ENCODE measurements at places on chromosomes 11 and 22. TPM values are rescaled to one million over a fixed set of nuclear protein-coding genes. Genes with fewer than 3 reads are reported as not detected.

PHOX2A gene
- not detected for total RNA-seq

GRCh38 chr11:118174006-118174567 is 2.4 kb downstream of the SCN2B start:
- DNase-seq, result no peak
- H3K27me3 ChIP-seq, result no peaks in the 10 kb centered on the region
- H3K4me1 ChIP-seq, result peaks cover 12% of the 10 kb centered on the region
- no peaks in the 10 kb centered on the region for H3K36me3 ChIP-seq
- H3K4me3 ChIP-seq, result no peak overlapping the region

KRTAP5-2 gene
- not detected for total RNA-seq

OR8D4 gene
- not detected for total RNA-seq

CPT1B gene
- 137 TPM for total RNA-seq

DNA sequence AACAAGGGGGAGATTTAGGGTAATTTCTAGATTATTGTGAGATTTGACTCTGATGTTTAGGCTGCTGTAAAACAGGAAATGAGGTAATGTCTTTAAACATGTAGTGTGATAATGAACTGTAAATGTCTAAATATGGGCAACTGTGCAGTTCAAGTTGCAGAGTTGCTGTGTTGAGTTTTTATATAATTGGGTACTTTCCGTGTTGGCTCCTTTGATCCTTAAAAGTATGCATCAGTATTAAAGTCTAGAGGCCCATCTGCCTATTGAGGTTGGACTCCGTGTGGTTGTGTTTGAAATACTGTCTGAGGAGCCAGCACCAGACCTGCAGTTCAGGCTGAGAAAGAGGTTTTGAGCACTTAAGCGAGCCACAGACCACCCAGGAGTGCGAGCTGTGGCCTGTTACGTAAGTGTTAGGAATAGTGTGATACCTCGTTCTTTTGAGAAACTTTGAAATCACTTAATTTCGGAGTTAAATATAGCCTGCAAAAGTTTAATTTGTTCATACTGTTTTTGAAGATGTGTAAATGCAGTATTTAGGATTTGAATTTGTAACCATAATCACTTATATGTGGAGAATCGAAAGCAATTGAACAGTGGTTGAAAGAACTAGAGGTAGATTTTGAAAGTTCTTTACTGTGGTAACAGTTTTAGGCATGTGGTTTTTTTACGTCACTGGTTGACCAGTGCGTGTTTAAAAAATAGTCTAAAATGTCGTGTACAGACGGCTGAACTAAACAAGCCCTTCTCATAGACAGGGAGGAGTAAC is 9.0 kb downstream of the FAM118A start:
- peak overlapping the region; percentile 79 for H3K27ac ChIP-seq
- H3K4me1 ChIP-seq, result peaks cover 47% of the 10 kb centered on the region
- H3K36me3 ChIP-seq, result no peaks in the 10 kb centered on the region

- no peak overlapping the region for H3K27ac ChIP-seq
- H3K27me3 ChIP-seq, result no peaks in the 10 kb centered on the region
- no peak for DNase-seq
- peak overlapping the region; percentile 70 for H3K4me3 ChIP-seq
- peaks cover 13% of the 10 kb centered on the region for H3K4me1 ChIP-seq
These were observed 418 bp upstream of the ADAMTS15 start for GRCh38 chr11:130448039-130448415.

GRCh38 chr11:15819679-15820286 is 536.6 kb downstream of the SOX6 start:
- no peak overlapping the region for H3K27ac ChIP-seq
- no peaks in the 10 kb centered on the region for H3K27me3 ChIP-seq
- H3K4me1 ChIP-seq, result peaks cover 21% of the 10 kb centered on the region
- no peak overlapping the region for H3K4me3 ChIP-seq
- peak; percentile 66 for DNase-seq

SERPING1 gene
- total RNA-seq, result 72.6 TPM

- no peak for DNase-seq
- H3K4me3 ChIP-seq, result peak overlapping the region; percentile 46
- H3K27me3 ChIP-seq, result no peaks in the 10 kb centered on the region
These were observed 84.6 kb downstream of the C22orf31 start for GRCh38 chr22:28977060-28977459.

RAG2 gene
- not detected for total RNA-seq

DNA sequence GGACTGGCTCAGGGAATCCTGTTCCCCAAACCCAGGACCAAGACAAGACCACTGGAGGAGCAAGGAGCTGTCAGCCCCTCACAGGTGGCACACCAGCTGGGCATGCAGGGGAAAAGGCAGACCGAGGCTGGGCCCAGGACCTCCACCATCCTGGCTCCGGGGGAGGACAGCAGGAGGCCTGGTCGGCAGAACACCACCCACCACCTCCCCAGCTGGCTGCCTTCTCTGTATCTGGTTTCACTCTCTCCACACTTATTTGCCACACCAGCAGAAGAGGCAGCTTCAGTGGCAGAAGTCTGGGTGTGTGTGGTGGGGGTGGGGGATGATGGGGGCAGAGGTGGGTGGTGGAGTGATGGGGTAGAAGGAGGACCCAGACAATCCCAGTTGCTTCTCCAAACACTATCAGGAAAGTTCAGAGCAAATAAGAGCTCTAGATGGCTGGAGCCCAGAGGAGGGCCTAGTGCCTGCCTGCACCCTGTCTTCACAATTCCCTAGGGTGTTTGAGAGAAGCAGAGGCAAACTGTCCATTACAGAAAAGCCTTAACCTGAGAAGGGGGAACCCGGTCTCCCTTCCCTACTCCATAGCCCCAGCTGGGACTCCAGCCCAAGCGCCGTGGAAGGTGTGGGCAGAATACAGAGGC is 51.9 kb upstream of the CDON start:
- DNase-seq, result no peak
- H3K36me3 ChIP-seq, result no peaks in the 10 kb centered on the region
- no peaks in the 10 kb centered on the region for H3K27me3 ChIP-seq
- H3K27ac ChIP-seq, result peak overlapping the region; percentile 65

- no peaks in the 10 kb centered on the region for H3K27me3 ChIP-seq
- H3K4me1 ChIP-seq, result no peaks in the 10 kb centered on the region
- DNase-seq, result no peak
- no peak overlapping the region for H3K27ac ChIP-seq
- H3K4me3 ChIP-seq, result no peak overlapping the region
These were observed 427.0 kb upstream of the DDI1 start for GRCh38 chr11:103609117-103610066.

DNA sequence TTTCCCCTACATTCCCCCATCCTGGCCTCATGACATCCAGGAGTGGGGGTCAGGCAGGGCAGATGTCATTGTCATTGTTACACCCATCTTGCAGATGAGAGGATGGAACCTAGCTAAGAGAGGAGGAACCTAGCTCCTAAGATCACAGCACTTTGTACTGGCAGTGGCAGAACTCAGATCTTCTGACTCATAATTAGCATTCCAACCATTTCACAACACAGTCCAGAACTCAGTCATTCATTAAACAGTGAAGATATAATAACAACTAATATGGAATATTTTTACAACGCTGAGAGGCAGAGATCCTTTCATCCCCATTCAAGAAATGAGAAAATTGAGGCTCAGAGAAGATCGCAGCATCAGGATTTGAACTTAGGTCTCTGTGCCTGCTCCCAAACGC is 127.8 kb downstream of the CHST1 start:
- no peak overlapping the region for H3K4me3 ChIP-seq
- H3K36me3 ChIP-seq, result no peaks in the 10 kb centered on the region
- no peak for DNase-seq
- H3K27me3 ChIP-seq, result no peaks in the 10 kb centered on the region
- H3K4me1 ChIP-seq, result no peaks in the 10 kb centered on the region
- H3K27ac ChIP-seq, result no peak overlapping the region

- peaks cover 16% of the 10 kb centered on the region for H3K4me1 ChIP-seq
- peaks cover 100% of the 10 kb centered on the region for H3K36me3 ChIP-seq
- peak overlapping the region; percentile 30 for H3K27ac ChIP-seq
- H3K4me3 ChIP-seq, result no peak overlapping the region
- DNase-seq, result no peak
- H3K27me3 ChIP-seq, result no peaks in the 10 kb centered on the region
These were observed 28.3 kb downstream of the SNU13 start for GRCh38 chr22:41660416-41660815.

FZD4 gene
- 38.1 TPM for total RNA-seq

GRCh38 chr22:49636214-49636613 is 191.5 kb downstream of the BRD1 start:
- no peak overlapping the region for H3K4me3 ChIP-seq
- peak; percentile 33 for DNase-seq
- H3K27me3 ChIP-seq, result peaks cover 3% of the 10 kb centered on the region
- H3K36me3 ChIP-seq, result no peaks in the 10 kb centered on the region
- H3K4me1 ChIP-seq, result peaks cover 5% of the 10 kb centered on the region
- H3K27ac ChIP-seq, result no peak overlapping the region

Data from psoas muscle (tissue), 8 donors.